ENCODE measurements at places on chromosomes 11 and 22.

DNA sequence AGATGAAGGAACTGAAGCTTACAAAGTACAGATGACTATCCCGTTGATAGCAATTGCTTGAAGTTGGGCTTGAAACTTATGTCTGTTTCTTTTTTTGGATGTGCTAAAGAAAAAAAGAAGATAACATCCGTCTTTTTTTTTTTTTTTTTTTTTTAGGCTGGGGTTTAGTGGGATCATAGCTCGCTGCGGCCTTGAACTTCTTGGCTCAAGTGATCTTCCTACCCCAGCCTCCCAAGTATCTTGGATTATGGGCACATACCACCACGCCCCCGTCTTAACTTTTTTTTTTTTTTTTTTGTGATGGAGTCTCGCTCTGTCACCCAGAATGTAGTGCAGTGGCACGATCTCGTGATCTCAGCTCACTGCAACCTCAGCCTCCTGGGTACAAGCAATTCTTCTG lies 40.8 kb upstream of the SCN3B start:
- DNase-seq, result no peak

- no peak for DNase-seq
Observed at GRCh38 chr22:42101199-42101598, 10.6 kb upstream of the NDUFA6 start.

DNA sequence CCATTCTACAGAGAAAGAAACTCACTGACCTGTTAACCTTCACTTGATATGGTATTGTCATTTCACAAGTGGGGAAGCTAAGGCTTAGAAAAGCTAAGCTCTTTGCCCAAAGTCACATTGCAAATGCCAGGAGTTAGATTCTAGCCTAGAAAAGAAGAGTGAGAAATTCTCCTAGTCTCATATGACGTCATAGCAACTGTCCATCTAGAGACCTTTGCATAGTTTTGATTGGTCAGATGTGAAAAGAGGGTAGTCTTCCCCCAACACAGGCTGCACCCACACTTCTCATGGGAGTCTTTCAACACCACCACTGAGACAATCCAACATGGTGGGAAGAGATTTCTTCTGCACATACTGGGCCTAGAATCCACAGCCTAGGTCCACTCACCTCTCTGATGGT lies 197.9 kb downstream of the NTM start:
- DNase-seq, result no peak

DNA sequence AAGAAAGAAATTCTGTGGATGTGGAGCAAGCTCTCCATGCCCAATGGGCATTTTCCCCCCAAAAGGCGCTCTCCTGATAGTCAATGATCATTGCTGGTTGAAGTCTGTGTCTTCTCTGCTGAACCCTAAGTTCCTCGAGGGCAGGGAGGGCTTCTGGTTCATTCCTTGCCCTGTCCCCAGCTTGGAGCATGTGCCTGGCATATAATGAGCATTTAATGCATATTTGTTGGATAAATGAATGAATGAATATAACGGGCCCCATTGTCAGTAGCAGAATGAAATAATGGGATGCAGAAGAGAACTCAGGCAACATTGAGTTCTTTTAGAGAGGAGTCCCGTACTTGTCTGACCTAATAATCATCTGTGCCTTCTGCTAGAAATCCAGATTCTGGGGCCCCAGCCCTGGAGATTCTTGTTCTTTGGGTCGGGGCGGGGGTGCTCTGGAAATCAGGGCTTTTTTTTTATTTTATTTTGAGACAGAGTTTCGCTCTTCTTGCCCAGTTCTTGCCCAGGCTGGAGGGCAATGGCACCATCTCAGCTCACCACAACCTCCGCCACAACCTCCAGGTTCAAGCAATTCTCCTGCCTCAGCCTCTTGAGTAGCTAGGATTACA lies 64.4 kb downstream of the CD82 start:
- no peak for DNase-seq

DNA sequence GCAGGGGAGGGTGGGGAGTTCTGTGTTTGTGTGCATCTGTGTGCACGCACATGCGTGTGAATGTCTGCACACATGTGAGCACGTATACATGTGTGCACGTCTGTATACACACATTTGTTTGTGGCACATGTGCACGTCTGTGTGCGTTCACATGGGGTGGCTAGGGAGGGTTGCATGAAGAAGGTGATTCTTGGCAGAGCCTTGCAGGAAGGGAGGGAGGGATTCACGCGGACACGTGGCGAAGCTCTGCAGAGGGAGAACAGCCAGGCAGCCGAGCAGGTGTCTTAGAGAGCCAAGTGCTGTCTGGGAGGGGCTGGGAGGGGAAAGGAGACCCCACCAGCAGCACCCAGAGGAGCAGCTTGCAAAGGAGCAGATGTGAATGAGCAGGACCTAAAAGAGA lies 372.1 kb downstream of the BRD1 start:
- DNase-seq, result no peak

DNA sequence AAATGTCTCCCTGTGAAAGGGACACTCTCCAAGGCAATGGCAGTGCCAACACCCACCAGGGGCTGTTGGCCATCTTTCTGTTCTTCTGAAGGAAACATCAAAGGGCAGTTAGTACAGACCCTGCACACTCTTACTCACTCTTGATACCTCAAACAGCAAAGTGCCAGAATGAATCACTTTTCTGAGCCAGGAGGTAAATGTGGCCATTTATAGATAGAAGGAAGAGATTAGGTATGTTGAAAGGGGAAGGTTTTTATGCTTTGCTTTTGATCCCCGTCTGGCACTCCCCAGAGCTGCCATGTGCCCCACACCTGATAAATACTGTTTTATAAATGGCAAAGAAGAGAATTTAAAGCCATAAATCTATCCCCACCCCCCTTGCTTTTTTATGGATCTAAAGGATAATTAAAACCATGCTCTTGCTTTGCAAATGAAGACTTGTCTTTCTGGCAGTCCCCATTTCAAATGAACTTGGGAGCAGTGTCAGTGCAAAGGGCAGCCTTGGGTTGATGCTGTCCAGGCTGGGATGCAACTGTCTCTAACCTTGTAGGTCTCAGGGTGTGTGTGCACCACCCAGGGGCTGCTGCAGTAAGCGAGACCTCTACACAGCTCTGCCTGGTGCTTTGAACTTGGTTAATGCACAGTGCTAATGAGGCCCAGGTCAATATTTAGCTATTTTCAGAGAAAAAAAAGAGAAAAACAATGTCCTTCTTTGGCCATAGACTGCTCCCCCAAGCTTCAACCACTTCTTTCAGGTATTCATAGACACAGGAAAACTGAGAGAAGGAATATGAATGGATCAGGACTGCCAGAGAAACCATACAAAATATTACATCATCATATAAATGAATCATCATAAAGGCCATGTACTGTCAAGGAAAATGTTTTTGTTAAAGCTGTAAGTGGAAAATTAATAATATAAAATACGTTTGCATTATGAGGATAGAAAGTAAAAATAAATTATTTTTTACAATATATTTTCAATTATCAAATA lies 207.5 kb downstream of the ETS1 start:
- DNase-seq, result peak; percentile 28

DNA sequence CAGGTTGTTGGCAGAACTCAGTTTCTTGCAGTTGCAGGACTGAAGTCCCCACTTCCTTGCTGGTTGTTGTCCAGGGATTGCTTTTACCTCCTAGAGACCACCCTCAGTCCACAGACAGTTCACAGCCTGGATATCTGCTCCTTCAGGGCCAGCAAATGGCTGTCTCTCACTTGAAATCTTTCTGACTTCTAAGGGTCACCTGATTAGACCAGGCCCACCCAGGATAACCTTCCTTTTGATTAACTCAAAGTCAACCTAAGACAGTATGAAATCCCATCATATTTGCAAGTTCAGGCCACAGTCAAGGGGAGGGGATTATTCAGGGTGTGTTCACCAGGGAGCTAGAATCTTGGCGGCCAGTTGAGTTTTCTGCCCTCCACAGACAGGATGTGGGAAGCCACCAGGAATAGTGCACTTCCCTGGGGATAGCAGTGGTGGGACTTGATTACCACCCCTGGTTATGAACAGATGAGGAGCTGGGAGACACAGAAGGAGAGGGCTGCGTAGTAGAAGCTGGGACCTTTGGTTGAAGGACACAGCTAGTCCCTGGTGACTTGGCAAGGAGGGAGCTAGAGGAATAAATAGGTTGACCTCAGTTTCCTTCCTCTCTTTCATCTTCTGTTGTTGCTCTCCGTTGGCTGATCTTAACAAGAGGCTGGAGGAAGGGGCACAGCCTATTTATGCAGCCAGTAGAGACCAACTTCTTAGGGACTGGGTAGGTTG lies 33.4 kb downstream of the MIAT start:
- no peak for DNase-seq

GRCh38 chr11:64670975-64671374 lies 52.0 kb downstream of the NRXN2 start:
- DNase-seq, result no peak

DNA sequence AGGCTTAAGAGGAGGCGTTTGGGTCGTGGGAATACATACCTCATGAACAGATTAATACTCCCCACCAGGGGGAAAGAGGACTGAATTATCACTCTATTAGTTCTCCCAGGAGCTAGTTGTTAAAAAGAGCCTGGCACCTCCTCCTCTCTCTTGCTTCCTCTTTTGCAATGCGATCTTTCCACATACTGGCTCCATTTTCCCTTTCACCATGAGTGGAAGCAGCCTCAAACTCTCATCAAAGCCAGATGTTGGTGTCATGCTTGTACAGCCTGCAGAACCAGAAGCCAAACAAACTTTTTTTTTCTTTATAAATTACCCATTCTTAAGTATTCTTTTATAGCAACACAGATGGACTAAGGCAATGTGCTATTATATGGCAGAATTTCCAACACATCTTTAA lies 258.5 kb downstream of the FAM76B start:
- DNase-seq, result no peak

DNA sequence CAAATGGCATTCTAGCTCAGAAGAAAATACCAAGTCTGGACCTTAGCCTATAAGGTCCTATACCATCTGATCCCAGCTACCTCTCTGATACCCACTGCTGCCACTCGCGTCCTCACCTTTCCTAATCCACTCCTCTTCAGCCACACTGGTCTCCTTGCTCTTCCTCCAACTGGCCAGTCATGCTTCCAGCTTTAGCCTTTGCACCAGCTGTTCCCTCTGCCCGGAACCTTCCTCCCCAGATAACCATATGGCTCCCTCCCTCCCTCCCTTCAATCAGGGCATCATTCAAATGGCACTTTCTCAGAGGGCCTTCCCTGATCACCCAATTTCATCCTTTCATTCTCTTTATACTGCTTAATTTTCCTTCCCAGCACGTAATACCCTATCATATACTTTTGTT lies 67.9 kb downstream of the KCNC1 start:
- no peak for DNase-seq

GRCh38 chr11:61538636-61538961 lies 30.1 kb downstream of the LRRC10B start:
- no peak for DNase-seq

DNA sequence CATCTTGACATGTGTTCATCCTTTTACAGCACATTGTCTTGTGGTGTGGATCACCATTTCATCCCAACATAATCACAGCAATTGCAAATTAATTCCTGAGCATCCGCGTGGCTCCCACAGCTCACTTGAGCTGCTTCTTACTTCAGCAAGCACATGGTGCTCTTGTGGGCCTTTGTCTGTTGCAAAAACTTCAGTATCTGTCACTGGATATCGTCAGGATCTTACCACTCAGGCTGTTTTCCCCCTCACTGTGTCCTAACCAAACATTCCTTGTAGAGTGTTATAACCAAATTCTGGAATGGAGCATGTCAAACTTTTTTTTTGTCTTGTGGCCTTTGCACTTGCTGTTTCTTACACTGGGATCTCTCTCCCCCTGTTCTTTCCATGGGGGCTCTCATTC lies 683.1 kb upstream of the ARHGAP42 start:
- DNase-seq, result no peak

- DNase-seq, result no peak
Observed at GRCh38 chr11:14898906-14899305, 6.9 kb upstream of the CYP2R1 start.

DNA sequence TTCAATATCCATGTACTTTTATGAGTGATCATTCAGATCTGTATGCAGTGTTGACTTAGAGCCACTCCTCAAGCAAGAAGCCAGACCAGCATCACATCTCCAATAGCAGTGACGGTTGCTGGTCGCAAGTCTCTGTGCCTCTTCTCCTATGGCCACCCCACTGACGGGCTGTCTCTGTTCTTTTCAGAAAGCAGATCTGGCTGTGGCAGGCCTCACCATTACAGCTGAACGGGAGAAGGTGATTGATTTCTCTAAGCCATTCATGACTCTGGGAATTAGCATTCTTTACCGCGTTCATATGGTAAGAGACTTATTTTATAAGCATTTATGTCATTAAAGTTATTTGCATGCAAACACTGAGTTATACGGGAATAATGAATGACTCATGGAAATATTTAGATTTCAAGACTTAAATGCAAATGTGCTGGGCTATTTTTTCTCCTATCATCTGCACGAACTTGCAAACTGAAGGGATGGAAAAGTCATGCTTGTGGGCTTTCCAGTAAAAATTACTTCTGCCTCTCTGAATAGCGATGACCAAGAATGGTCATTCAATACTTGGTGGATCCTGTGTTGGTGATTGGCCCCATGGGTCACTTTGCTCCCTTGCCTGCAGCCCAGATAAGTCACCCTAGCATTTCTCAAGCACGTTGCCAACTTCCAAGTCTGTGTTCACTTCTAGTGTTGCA lies 83.6 kb upstream of the TBCEL start:
- DNase-seq, result no peak

DNA sequence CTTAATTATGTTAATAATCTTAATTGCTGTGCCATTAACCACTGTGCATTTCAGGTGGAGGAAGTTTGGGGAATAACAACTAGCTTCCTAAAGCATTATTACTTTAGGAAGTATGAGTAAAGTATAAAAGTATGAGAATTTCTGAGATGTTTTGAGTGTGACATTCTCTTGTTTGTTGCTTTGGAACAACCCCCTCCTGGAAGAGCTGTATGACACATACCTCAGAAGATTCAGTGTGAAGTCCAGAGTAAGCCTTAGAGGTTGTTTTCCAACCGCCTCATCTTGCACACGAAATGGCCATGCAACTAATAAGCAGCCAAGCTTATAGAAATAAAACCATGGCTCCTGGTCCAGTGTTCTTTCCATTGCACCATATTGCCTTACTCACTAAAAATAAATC lies 21.7 kb downstream of the CCDC81 start:
- no peak for DNase-seq

DNA sequence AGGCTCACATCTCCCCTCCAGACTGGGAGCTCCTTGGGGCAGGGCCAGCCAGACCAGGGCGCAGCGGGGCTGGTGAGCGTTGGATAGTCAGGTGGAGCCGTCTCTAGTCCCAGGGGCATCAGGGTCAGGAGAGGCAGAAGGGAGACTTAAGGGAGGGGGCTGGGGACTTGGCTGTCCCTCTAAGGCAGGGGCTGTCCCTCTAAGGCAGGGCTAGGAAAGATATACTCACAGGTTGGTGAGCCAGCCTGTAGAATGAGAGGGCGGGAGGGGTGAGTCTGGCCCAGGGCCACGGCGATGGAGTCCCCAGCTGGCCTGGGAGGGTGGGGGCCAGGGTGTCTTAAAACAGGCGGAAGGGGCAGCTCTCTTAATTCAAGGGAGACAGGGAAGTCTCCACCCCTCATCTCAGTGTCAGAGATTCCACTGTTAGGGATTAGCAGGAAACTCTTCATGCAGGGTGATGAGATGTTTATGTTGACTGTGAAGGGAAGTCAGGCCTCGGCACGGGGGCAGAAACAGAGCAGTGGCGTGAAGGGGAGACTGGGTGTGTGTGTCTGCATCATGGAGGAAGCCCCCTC lies 11.3 kb downstream of the P2RY2 start:
- DNase-seq, result no peak
